ENCODE measurements at places on chromosomes 7 and 10.
A peak's percentile ranks its signal among the peaks of the same experiment; 100 is the strongest.

GRCh38 chr7:108613147-108613948, 43.7 kb downstream of the DNAJB9 start:
- H3K27me3 ChIP-seq, result no peaks in the 10 kb centered on the region
- H3K27ac ChIP-seq, result no peak overlapping the region
- peak; percentile 22 for DNase-seq
- no peak overlapping the region for H3K4me3 ChIP-seq
- no peaks in the 10 kb centered on the region for H3K36me3 ChIP-seq

- no peak overlapping the region for H3K27ac ChIP-seq
- DNase-seq, result no peak
- 0 out of 2 replicates have a peak, but pooled peaks cover 2% of the 10 kb centered on the region for H3K4me1 ChIP-seq
- H3K4me3 ChIP-seq, result no peak overlapping the region
- no peaks in the 10 kb centered on the region for H3K36me3 ChIP-seq
- no peaks in the 10 kb centered on the region for H3K27me3 ChIP-seq
Measured at GRCh38 chr10:77179015-77179695, 458.5 kb downstream of the KCNMA1 start.

DNA sequence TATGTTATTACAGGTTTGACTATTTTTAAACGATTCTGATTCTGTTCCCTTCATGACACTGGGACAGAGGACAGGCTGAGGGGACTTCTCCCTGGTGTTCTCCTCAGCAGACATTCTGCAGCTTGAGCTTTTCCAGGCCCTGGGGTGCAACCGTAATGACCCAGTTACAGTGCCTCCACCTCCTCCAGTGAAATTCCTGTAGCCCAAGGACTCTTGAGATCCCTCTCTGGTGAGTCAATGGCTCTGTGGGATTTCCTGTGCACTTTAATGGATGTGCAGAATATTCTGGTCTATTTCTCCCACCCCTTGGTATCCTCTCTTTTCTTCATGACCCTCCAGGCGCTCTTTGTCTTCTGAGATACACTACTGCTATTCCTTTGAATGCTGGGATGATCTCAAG, 319.3 kb downstream of the INHBA start:
- no peak for DNase-seq
- H3K4me3 ChIP-seq, result no peak overlapping the region
- H3K27ac ChIP-seq, result no peak overlapping the region
- no peaks in the 10 kb centered on the region for H3K4me1 ChIP-seq

DNA sequence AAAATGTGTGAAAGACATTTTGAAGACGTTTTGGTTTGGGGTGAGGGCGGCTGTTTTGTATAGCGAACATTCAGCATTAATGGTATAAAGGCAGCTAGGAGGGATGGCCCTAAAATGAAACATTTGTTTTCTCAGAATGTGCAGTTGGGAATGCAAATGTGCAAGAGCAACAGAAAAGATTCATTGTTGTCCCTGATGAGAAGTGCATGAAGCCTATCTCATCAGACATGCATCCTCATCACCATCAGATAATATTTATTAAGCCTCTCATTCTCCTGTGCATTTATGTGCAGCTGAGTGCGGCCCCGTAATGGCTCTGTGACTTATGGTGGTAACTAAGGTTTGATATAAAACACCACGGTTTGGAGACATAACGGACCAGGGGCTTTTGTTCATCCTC, 199.5 kb downstream of the GFRA1 start:
- no peak for DNase-seq
- no peak overlapping the region for H3K4me3 ChIP-seq
- H3K4me1 ChIP-seq, result peaks cover 4% of the 10 kb centered on the region
- no peak overlapping the region for H3K27ac ChIP-seq
- no peaks in the 10 kb centered on the region for H3K36me3 ChIP-seq

- H3K4me1 ChIP-seq, result no peaks in the 10 kb centered on the region
- H3K27me3 ChIP-seq, result no peaks in the 10 kb centered on the region
- H3K36me3 ChIP-seq, result no peaks in the 10 kb centered on the region
- no peak overlapping the region for H3K4me3 ChIP-seq
- H3K27ac ChIP-seq, result no peak overlapping the region
Measured at GRCh38 chr7:106057962-106058927, 53.9 kb downstream of the SYPL1 start.

GRCh38 chr7:50229964-50230363, 74.6 kb upstream of the IKZF1 start:
- no peak overlapping the region for H3K27ac ChIP-seq
- no peaks in the 10 kb centered on the region for H3K4me1 ChIP-seq
- peak; percentile 27 for DNase-seq
- H3K4me3 ChIP-seq, result no peak overlapping the region
- H3K27me3 ChIP-seq, result no peaks in the 10 kb centered on the region
